ENCODE measurements at places on chromosomes 12 and 14.
A peak's percentile ranks its signal among the peaks of the same experiment; 100 is the strongest.

GRCh38 chr14:54776361-54777001, 126.1 kb downstream of the GCH1 start:
- no peak for DNase-seq

- no peak for DNase-seq
Observed at GRCh38 chr12:128551266-128551665, 272.5 kb downstream of the SLC15A4 start.

DNA sequence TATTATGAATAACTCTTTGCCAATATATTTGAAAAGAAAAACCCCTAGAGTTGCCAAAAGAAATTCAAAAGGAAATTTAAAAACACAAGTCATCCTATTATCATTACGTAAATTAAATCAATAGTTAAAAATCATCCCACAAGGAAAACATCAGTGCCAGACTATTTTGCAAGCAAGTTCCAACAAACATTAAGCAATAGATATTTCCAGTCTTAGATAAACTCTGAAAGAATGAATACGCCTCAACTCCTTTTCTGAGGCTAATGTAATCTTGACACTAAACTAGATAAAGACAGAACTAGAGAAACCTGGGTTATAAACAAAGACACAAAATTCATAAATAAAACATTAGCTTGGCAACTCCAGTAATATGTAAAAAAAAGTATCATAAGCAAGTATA, 245.9 kb downstream of the FOXN3 start:
- no peak for DNase-seq

DNA sequence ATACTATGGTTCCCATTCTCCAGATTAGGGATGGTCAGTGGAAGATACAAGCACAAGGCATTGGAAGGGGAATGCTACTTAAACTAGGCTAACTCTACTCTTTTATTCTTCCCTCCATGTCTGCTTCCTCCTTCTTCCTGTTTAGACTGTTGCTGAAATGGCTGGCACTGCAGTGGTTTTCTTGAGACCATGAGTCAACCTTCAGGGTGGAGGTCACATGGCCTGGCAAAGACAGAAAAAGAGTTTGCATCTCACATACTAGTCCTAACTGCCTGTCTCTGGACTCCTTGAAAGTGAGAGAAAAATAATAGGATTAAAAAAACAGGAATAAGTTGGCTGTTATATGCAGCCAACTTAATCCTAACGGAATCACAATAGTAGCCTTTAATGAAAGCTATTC, 37.0 kb downstream of the ALDH1L2 start:
- no peak for DNase-seq

DNA sequence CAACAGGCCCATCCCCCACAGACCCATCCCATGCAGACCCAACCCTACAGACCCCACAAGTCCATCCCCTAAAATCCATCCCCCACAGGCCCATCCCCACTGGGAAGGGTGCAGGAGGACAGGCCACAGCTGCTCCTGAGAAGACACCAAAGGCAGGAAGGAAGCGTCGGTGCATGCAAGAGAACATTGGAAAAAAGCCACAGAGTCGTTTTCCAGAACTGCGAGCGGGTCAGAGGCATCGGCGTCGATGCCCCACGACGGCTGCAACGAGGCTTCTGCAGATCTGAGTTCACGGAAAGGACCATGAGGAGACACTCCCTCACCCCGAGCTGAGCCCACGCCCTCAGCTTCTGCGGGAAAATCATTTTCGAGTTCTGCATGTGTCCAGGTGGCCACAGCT, 59.6 kb upstream of the GALNT9 start:
- DNase-seq, result no peak

GRCh38 chr12:1443421-1444141, 150.8 kb downstream of the FBXL14 start:
- DNase-seq, result no peak

DNA sequence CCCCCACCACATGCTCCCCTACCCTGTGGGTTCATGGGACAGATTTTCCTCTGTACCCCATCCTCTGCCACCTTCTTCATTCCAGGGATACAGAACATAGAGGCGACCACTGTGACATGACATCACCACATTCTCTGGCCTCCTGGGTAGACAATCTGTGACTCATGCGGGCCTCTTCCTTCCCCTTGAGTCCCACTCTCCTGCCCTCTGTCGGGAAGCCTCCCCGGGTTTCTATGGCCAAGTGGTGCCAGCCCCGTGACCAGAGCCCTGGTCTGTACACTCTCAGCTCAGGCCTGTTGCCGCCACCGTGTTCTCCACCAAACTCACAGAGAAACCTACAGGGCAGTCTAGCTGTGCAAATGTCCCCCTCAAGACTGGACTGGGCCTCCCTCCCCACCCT, 8.0 kb downstream of the CLMN start:
- peak; percentile 21 for DNase-seq

- no peak for DNase-seq
Observed at GRCh38 chr12:14290951-14291350, 74.5 kb upstream of the ATF7IP start.

GRCh38 chr14:71228711-71229110, 321.5 kb downstream of the PCNX1 start:
- DNase-seq, result no peak

GRCh38 chr14:102544747-102545460, 35.3 kb upstream of the ANKRD9 start:
- DNase-seq, result no peak

DNA sequence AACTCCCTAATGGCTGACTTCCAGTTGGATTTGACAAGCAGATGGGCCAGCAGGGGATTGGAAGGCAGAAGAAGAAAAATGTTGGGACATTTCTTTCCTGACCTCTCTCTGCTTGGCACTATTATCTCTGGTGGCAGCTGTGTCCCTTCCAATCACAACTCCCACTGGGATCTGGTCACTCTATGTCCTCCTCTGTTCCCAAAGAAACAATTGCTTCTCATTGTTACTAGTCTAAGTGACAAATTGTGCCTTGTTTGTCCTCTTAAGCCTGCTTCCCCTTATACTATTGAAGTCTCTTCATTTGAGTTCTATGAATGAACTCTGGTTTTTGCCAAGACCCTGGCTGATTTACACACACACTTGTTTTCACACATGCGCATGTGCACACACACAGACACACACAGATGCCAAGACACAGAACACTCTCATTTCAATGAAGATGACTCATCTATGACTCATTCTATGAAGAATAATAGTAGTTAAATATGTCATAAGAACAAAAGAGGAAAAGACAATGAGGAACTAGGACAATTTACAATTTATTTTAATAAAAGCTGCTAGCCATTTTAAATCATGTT, 83.0 kb upstream of the FAR2 start:
- peak; percentile 65 for DNase-seq

- DNase-seq, result no peak
Observed at GRCh38 chr14:64531567-64531966, 9.0 kb upstream of the HSPA2 start.

DNA sequence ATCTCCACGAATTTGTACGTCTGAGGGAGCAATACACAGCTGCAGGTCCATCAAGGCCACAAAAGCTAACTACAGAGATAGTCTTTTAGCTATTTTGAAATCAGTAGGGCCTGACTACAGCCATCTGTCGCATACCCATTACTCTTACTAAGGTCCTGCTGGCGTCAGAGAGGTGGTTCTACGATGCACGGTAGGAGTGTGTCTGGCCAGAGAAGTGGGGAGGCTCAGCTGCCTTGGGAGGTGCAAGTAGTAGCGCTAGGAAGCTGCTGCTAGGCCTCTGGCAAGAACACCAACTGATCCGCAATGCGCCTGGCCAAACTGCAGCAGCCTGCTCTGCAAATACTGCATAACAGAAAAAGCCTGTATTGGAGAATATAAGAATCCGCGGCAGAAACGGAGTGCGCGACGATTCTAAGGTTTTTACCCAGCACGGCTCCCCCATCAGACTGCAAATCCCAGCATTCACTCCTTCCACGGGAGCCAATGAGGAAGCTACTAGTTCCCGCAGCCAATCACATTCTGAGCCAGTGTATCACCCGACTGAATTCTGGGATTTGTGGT, 743 bp upstream of the CAND1 start:
- no peak for DNase-seq
